Activated CD4-positive, alpha-beta memory T cell treated with anti-CD3 and anti-CD28 coated beads for 36 hours (primary cell): ENCODE measurements at places on chromosomes 12 and 14. TPM values are rescaled to one million over a fixed set of nuclear protein-coding genes. Genes with fewer than 3 reads are reported as not detected.

ACOT4 gene
- total RNA-seq = 3.2 TPM

ATXN3 gene
- 31.6 TPM for total RNA-seq

DNA sequence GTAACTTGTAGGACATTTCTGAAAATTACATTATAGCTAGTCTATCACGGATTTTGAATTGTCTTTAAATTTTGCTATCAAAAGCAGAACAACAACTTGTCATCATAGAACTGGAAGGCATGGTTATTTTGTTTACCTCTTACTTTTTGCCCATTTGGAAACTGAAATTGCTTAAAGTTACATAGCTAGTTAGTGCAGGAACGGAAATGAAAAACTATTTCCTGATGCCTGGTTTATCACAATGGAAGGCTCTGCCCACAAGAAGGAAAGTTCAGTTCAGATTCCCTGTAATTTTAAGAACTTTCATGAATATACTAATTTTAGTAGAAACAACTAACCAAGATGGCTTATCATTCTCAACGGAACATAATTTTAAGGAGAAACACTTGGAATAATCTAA is 427.7 kb downstream of the RAD51B start:
- DNase-seq = no peak

- no peak for DNase-seq
Observed at GRCh38 chr12:130347588-130347987, 9.9 kb downstream of the PIWIL1 start.

DNA sequence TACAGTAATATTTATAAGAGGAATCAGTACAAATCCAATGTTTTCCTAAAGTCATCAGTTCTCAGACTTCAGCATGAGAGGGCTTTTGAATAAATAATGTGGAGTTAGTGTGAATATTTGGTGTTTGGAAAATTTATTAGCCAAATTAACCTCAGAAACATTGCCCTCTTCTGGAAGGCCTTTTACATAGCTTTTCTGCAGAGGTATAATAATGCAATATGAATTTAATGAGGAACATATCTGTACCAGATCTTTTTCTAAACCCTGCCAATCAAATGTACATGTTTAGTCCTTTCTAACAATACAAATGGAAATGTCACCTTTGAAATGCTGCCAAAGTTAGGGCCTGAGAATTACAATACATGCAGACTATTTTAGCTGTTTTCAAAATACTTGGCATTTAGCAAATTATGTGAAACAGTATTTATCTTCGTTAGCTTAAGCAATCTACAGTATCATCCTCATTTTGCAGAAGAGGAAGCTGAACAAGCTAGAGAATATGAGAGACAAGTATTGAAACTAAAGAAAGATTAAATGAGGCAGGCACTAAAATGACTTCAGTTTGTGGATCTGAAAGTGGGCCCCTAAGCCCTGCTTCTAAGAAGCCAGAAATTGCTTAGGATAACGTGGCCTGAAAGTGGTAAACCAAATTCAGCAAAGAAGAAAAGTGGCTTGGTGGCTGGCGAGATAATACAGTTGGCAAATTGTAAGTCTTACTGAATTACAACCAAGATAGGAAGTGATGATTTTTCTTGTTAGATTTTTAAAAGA is 60.4 kb upstream of the MANSC4 start:
- DNase-seq = no peak

RND1 gene
- total RNA-seq = 3.5 TPM

ZDHHC22 gene
- not detected for total RNA-seq

DNA sequence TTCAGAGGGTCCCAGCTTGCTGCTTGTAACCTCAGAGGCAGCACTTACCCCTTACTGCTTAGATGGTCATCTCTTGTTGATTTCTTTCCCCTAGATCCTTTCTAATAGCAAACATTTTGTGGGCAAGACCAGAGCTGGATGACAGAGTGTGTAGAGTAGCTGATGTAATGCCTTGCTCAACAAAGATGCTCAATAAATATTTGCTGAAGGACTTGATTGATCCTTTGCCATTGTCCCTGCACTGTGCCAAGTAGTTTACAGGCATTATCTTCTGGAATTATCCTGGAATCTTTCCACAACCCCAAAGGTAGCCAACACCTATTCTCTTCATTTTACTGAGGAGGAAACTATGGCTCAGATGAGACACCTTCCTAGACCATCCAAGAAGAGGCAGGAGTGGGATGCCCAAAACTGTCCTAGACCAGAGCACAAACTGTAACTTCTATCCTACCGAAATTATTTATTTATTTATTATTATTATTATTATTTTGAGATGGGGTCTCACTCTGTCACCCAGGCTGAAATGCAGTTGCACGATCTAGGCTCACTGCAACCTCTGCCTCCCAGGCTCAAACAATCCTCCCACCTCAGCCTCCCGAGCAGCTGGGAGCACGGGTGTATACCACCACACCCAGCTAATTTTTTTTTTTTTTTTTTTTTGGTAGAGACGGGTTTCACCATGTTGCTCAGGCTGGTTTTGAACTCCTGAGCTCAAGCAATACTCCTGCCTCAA is 1.4 kb downstream of the MMAB start:
- DNase-seq = no peak

DNA sequence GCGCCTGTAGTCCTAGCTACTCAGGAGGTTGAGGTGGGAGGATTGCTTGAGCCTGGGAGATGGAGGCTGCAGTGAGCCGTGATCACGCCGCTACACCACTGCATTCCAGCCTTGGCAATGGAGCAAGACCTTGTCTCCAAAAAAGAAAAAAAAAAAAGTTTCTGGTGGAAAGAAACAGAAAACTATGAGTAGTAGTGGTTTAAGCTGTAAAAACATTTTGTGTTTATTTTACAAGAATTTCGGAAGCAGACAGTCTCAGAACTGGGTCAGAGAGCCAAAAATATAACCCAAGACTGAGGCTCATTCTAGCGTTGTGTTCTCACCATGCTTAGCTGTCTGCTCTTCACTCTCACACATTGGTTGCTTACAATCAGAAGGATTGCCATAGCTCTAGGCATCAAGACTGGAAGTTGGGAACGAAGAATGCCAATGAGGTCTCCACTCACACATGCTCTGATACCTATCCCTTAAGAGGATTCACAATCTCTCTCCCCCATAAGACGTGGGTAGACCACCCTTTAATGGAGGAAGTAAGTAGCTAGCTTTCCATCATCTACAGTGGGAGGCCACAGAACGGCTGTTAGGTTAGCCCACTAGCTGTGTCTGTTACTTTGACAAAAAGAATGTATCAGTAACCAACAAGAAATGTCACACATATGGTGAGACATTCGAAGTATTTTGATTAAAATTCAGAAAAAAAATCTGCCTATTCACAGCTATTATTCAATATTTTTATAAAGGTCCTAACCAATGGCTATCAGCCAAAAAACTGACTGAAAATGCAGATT is 117.6 kb upstream of the RASSF8 start:
- no peak for DNase-seq

BCAT1 gene
- total RNA-seq = 20.4 TPM

GRCh38 chr12:42756841-42757623 is 167.5 kb upstream of the PRICKLE1 start:
- DNase-seq = no peak

GRCh38 chr12:905261-906031 is 44.0 kb downstream of the RAD52 start:
- peak; percentile 15 for DNase-seq

DNA sequence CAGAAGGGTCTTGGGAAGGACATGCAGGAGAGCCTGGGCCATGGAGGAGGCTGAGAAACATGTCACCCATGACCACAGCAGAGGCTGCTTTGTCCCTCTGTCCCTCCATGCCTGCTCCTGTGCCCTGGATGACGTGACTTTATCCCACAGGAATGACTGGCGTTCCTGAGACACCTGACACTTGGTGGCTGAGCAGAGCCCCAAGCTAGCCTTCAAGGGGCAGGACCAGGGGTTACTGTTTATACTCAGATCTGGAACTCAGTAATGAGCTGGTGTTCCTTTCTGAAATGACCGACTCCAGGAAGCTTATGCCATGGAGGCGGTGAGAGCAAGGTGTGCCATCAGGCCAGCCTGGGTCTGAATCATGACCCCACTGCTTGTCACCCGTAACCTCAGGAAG is 44.2 kb downstream of the ZFP36L1 start:
- no peak for DNase-seq

NPFF gene
- total RNA-seq = 0.58 TPM

ACOT6 gene
- total RNA-seq = not detected

DNA sequence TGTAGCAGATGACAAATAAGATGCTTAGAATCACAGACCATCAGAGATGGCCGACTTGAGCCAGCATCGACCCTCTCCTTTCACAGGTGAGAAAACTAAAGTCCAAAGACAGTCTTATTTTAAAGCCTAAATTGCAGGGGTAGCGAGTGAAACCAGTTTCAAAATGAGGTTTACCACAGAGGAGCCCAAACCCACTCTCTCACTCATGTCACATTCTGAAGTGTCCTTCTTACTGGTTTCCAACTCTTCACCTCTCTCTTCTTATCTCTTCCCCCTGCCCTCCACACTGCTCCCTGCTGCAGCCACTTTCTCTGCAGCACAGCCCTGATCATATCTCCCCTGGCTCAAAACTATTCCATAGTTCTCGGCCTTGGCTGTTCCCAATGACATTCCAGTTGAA is 57.0 kb upstream of the NID2 start:
- no peak for DNase-seq

DNA sequence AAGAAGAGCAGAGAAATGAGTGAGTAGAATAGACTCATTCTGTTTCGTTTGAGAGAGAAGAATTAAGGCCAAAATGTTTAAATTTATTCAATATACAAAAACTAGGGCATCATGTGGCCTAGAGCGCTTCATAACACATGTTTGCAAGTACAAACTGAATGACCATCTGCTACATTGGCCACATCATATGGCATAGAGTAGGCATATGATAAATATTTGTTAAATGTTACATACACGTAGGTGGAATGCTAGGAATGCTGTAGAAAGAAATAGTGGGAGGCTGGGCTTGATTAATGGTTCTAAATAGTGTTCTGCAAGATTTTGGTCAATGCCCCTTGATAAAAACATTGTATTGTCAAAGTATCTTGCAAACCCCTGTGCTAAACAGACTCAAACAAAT is 10.8 kb downstream of the MGP start:
- no peak for DNase-seq

PTCSC3 gene
- not detected for total RNA-seq

DNA sequence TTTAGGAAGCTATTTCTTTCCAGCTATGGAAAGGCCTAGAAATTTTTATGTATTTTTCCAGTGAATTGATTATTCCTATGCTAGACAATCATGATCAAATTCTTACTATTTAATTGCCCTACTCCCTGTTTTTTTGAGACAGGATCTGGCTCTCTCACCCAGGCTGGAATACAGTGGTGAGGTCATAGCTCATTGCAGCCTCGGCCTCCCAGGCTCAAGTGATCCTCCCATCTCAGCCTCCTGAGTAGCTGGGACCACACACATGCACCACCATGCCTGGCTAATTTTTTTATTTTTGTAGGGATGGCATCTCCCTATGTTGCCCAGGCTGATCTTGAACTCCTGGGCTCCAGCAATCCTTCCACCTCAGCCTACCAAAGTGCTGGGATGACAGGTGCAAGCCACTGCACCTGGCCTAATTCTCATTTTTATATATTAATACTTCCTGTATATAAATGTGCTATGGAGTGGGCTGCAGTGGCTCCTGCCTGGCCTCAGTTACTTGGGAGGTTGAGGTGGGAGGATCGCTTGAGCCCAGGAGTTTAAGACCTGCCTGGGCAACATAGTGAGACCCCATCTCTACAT is 16.0 kb upstream of the MDM2 start:
- no peak for DNase-seq

GRCh38 chr12:121318121-121318520 is 21.6 kb upstream of the CAMKK2 start:
- no peak for DNase-seq

- no peak for DNase-seq
Observed at GRCh38 chr12:65728455-65728847, 95.8 kb upstream of the HMGA2 start.

DNA sequence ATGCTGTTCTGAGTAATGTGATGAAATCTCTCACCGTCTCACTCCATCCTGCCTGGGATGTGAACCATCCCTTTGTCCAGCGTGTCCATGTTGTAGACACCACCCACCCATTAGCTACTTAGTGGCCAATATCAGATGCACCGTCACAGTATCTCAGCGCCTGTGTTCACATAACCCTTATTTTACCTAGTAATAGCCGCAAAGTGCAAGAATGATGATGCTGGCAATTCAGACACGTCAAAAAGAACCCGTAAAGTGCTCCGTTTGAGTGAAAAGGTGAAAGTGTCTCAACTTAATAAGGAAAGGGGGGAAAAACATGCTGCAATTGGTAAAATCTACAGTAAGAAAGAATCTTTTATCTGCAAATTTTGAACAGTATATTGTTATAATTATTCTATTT is 3.0 kb downstream of the RNASE10 start:
- DNase-seq = no peak

- DNase-seq = no peak
Observed at GRCh38 chr12:42981379-42981778, 391.8 kb upstream of the PRICKLE1 start.

DNA sequence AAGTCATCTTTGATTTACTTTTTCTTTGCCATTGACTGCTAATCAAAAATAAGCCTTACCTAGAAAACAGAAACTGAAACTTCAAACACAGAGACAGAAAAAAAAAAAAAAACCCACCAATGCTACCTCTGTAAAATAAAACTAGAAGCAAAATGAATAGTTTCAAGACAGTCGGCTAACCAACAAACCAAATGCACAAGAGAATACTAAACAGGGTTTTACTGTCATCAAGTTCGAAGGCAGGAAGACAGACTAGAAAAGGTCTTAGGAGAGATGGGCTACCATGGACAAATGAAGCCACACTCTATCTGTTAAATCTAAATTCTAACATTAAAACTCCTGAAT is 59.5 kb downstream of the SEL1L start:
- no peak for DNase-seq

DNA sequence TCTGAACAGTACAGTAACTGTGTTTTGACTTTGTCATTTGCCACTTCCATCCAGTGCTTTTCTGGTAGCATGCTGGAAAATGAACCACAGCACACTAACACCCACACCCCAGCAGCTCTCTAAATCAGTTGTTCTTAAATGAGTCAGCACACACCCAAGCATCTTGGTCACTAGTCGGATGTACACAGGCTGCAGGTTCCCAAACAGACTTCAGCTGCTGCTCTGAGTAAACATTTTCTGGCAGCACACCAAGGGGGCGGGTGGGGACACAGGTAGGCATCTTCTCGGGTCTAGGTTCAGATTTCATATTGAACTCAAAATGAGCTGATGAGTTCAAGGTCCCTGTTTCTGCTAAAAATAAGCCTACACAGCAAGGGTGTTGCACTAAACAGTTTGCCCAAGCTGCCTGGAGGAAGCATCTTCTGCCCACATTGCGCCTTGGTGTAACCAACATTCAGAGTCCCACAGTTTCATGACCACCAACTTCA is 39.8 kb downstream of the IFNG start:
- DNase-seq = peak; percentile 89

DNA sequence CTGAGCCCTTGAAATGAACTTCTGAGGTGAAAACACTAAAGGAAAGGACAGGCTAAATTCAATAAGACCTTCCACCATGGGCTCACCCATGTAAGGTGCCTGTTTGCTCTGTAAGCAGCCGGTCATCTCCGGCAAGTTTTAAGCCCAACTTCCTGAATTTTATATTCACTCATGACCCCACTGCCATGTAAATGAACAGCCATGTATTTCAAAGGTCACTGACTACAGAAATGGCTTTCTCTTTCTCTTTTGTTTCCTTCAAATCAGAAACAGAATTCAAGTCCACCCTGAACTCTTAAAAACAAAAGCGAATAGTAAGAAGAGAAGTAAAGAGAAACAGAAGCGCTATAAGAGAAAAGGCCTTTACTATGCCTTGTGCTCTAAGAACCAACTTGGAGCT is 61.7 kb upstream of the OVCH1 start:
- DNase-seq = no peak

GRCh38 chr12:117042171-117042842 is 56.9 kb downstream of the TESC start:
- DNase-seq = no peak

GRCh38 chr14:62251237-62251636 is 489.0 kb downstream of the SNAPC1 start:
- no peak for DNase-seq
